Stimulated activated naive CD4-positive, alpha-beta T cell treated with Interleukin-2 at 50 U/mL for 16 hours (primary cell): ENCODE measurements at places on chromosomes 4 and X.

GRCh38 chrX:110408949-110409588 lies 50.4 kb downstream of the RTL9 start:
- DNase-seq = no peak

DNA sequence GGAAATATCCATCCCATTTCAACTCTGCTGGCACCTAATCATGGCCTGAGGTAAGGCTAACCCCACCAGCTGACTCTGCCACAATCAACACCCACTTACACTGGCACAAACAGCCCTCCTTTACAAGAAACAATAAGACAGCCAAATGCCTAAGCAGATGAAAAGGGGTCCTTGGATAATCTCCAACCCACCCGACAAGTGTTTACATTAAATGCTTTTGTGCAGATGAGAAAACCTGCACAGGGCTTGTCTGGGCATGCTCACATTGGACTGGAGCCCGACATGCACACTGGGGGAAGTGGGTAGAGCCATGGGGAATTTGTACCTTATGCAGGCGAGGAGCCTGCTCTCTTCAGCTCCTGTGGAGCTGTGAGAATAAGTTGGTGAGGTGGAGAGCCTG lies 138.9 kb upstream of the ITM2A start:
- no peak for DNase-seq

- DNase-seq = no peak
Measured at GRCh38 chrX:37712458-37712857, 26.9 kb downstream of the XK start.

DNA sequence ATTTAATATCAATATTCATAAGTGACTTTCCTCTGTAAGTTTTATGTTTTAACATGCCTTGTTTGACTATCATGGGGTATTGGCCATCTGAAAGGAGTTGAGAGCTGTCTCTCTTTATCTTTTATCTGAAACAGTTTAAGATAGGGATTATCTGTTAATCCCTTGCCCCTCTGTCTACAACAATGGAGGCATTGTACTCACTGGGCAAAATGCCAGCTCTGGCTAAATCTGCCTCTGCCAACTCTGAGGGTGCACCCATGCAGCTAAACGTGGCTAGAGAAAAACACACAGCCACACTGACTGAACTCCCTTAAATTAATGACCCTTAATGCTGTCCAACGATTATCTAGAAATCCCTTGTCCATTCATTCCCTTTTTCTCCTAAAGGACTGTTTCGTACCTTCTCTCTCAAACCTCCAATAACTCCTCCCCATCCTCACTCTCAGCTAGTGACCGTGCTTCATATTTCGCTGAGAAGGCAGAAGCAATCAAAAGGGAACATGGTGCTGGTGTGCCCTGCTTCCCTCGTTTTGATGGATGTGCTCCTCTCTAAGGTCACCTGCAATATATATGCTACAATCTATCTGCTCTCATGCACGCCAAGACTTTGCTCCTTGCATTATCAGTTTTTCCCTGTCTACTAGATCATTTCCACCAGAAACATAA lies 10.3 kb downstream of the PHKA2 start:
- no peak for DNase-seq

- no peak for DNase-seq
Measured at GRCh38 chr4:169800541-169800940, 42.8 kb upstream of the HPF1 start.

GRCh38 chr4:148239494-148239985 lies 202.7 kb downstream of the NR3C2 start:
- no peak for DNase-seq
